ENCODE measurements at places on chromosomes 7 and 10.

- no peak for DNase-seq
These were observed 121.9 kb upstream of the AKR1E2 start for GRCh38 chr10:4704034-4704545.

DNA sequence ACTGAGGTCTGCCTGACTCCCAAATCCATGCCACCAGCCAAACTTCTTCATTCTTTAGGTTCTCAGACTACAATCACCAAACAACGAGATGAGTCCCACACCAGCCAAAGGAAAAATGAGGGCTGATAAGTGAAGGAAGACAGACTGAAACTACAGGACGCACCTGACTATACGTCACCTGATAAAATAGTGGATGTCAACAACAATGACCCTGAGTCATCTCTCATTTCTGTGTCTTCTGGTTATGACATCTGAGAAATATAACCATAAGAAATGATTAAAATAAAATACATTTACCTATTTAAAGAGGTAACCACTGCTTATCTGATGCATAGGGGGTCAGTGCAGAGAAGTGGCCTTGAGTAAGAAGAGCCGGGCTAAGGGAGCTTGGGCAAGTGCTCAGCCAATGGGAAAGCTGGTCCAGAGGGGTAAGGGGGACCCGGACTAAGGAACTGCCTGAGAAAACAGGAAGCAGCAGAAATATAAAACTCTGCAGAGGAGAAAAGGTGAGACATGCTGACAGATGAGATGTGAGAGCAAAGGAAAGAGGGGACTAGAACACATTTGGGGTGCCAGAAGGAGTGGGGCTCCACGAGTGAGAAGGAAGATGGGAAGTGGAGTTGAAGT lies 51.8 kb downstream of the HIPK2 start:
- no peak for DNase-seq

- no peak for DNase-seq
These were observed 1119.2 kb downstream of the CNTNAP2 start for GRCh38 chr7:147235645-147236382.

DNA sequence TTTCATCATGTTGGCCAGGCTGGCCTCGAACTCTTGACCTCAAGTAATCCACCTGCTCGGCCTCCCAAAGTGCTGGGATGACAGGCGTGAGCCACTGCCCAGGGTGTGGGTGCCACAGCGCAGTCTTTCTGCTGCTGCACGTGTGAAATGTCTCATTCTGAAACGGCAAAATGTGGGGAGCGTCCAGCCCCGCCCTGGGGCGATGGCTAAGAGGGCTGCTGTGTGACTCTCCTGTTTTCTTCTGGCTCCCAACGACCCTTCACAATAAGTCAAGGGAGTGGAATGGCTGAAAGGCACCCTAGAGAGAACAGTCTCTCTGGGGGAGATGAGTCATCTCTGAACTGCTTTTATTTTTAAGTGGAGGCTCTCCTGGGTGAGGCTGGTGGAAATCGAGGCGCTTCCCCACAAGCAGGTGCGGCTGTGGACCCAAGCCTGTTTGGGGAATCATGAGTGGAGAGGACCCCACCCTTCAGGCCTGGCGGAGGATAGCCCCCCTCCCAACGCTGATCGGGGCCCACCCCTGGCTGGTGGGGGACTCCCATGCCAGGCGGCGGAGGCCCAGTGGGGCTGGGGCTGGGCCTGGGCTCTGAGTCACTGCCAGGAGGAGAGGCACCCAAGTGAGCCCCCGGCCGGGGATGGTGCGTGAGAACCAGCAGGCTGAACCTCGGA lies 18.0 kb downstream of the ADAP1 start:
- DNase-seq, result no peak

DNA sequence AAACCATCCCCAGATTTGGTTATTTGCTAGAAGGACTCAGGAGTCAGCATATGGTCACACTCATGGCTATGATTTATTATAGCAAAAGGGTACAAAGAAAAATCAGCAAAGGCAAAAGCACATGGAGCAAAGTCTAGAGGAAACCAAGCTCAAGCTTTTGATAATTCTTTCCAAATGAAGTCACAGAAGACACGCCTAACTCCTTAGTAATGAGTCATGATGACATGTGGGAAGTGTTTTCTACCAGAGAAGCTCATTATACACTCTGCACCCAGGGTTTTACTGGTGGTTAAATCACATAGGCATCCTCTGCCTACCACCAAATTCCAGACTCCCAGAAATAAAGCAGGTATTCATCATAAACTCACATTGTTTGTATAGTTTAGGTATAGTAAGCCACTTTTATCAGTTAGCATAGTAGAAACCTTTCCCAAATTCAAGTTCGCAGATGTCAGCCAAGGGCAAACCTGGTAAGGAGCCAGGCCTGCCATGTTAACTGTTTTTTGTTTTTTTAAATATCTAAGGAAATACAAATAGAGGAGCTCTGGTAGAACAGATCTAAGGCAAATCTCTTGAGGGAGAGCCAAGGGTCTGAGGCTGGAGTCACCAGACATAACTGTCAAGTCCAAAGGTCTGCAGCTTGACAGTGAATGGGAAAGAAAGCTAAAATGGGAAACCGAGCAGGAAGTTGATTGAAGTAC lies 15.4 kb upstream of the HIBADH start:
- DNase-seq, result no peak

GRCh38 chr10:78514459-78514858 lies 480.8 kb downstream of the RPS24 start:
- no peak for DNase-seq
